Activated T-cell treated with anti-CD3 and anti-CD28 coated beads, Interleukin-2, amount 50 U/mL, for 72 hours (primary cell): ENCODE measurements at places on chromosomes 6 and 20. TPM values are rescaled to one million over a fixed set of nuclear protein-coding genes. Genes with fewer than 3 reads are reported as not detected.

The C20orf141 gene
- total RNA-seq: not detected

The SLC32A1 gene
- total RNA-seq: 0.12 TPM

The TRAPPC3L gene
- not detected for total RNA-seq

The MUCL3 gene
- 0.09 TPM for total RNA-seq

The TTPAL gene
- 15.9 TPM for total RNA-seq

The DEFB132 gene
- not detected for total RNA-seq

The RTEL1 gene
- 34.6 TPM for total RNA-seq

The COX4I2 gene
- total RNA-seq: not detected

The OR2H1 gene
- total RNA-seq: not detected

The SLC22A3 gene
- total RNA-seq: not detected

The FAM184A gene
- total RNA-seq: 18.5 TPM

The OPN5 gene
- total RNA-seq: not detected

The VIP gene
- total RNA-seq: not detected
